Endothelial cell of umbilical vein (primary cell): ENCODE measurements at places on chromosomes 5 and 9. TPM values are rescaled to one million over a fixed set of nuclear protein-coding genes. Genes with fewer than 3 reads are reported as not detected.

Gene GMCL2
- not detected in 2 replicates for total RNA-seq

Gene F2RL2
- total RNA-seq, result 10.2 and 19.8 TPM in 2 replicates

Gene SH3GL2
- 0.16 TPM in 1 of 2 replicates, not detected in the other for total RNA-seq

Gene TLR4
- total RNA-seq, result 38.6 and 41.7 TPM in 2 replicates

Gene ZNF782
- 3.6 and 4.4 TPM in 2 replicates for total RNA-seq

Gene CCL21
- total RNA-seq, result 0.85 TPM in 1 of 2 replicates, not detected in the other

GRCh38 chr5:107670087-107670931, 428 bp downstream of the EFNA5 start:
- peak; percentile 56 for DNase-seq
- peak overlapping the region; percentile 46 for H3K27ac ChIP-seq
- peak overlapping the region; percentile 15 for H3K4me3 ChIP-seq
- peaks cover 3% of the 10 kb centered on the region for H3K4me1 ChIP-seq
- H3K27me3 ChIP-seq, result no peaks in the 10 kb centered on the region
- no peaks in the 10 kb centered on the region for H3K36me3 ChIP-seq

GRCh38 chr5:33489481-33490067, 48.8 kb downstream of the TARS1 start:
- no peak overlapping the region for H3K4me3 ChIP-seq
- no peaks in the 10 kb centered on the region for H3K36me3 ChIP-seq
- no peak overlapping the region for H3K27ac ChIP-seq
- peaks cover 2% of the 10 kb centered on the region for H3K4me1 ChIP-seq

DNA sequence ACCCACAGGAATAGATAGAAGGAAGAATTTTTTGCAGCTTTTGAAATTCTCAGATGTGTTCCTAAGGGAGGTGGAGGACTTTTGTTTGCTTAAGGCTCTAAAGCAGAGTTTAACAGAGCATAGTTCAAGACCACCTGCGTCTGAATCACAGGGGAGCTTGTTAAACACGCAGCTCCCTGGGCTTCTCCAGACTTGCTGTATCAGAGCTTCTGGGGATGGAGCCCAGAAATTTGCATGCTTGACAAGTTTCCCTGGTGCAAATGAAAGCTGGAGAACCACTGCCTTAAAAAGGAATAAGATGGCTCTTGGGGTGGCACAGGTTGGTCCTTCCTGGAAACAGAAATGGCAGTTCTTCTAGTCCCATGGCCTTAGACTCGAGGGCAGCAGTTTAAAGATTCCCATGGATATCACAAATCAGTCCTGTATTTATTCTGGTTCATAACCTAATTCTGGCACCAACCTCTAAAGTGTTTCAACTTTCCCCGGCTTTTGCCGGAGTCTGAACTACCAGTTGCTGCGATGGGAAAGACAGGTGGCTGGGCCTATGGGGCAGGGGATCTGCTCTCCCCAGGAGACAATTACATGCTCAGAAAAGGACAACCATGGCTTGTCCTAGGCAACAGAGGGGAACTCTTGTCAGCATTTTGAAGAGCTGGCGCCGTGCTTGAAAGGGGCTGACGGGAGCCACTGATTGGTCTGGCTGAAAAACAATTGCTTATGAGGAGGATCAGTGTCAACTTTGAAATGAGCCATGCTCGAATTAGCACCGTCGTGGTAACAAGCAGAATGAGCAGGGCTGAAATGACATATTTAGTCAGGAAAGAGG, 599.6 kb downstream of the CCDC171 start:
- no peak for DNase-seq
- H3K4me1 ChIP-seq, result peaks cover 5% of the 10 kb centered on the region
- no peak overlapping the region for H3K27ac ChIP-seq
- no peak overlapping the region for H3K4me3 ChIP-seq

DNA sequence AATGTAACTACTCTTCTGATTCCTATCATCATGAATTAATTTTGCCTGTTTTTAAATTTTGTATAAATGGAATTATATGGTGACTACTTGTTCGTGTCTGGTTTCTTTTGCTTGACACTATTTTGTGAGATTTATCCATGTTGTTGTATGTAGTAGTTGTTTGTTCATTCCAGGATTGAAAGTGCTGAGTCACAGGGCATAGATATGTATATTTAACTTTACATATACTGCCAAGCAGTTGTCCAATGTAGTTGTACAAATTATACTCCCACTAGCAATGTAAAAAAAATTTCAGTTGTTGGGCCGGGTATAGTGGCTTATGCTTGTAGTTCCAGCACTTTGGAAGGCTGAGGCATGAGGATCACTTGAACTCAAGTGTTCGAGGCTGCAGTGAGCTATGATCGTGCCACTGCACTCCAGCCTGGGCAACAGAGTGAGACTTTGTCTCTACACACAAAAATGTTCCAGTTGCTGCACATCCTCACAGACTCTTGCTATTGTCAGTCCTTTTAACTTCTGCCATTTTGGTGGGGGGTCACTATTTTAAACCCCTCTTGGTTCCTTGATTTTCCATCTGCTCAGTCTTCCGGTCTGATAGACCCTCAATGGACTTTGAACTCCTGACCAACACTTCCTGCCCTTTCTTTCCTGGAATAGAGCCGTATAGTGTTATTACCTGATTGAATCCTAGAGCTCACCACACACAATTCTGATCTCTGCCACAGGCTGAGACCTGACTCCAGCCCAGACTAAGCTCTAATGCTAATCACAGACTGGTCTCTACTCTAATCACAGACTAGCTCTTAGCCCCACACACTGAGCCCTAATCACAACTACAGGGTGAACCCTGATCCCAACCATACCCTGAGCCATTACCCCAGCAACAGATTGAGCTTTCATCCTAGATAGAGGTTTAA, 69.3 kb upstream of the MELK start:
- no peak overlapping the region for H3K27ac ChIP-seq
- H3K27me3 ChIP-seq, result peaks cover 3% of the 10 kb centered on the region
- no peak for DNase-seq
- H3K4me1 ChIP-seq, result no peaks in the 10 kb centered on the region
- H3K4me3 ChIP-seq, result no peak overlapping the region

DNA sequence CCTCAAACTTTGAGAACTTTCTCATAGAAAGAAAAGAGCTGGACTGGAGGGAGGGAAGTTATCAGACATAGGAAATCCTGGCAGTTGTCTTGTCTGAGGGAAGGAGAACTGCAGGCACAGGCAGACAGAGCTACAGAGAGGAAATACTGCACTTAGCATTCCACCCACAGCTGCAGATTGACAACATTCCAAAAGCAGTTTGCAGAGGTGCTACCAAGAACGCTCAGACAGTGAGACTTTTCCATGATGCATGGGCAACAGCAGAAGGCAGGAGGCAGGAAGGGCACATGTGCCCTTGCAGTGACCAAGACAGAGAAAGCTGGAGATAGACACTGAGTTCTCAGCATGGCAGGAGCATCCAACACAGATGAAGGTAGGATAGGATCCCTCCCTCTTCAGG, 327.5 kb upstream of the ZNF462 start:
- H3K4me3 ChIP-seq, result no peak overlapping the region
- H3K4me1 ChIP-seq, result no peaks in the 10 kb centered on the region
- no peak for DNase-seq
- no peaks in the 10 kb centered on the region for H3K27me3 ChIP-seq

- no peaks in the 10 kb centered on the region for H3K36me3 ChIP-seq
- peaks cover 54% of the 10 kb centered on the region for H3K4me1 ChIP-seq
- no peaks in the 10 kb centered on the region for H3K27me3 ChIP-seq
- H3K27ac ChIP-seq, result peak overlapping the region; percentile 43
- no peak overlapping the region for H3K4me3 ChIP-seq
These were observed 23.1 kb upstream of the ERCC6L2 start for GRCh38 chr9:95852059-95853032.

GRCh38 chr5:40690267-40690666, 10.6 kb downstream of the PTGER4 start:
- H3K27ac ChIP-seq, result peak overlapping the region; percentile 83
- H3K27me3 ChIP-seq, result no peaks in the 10 kb centered on the region
- no peaks in the 10 kb centered on the region for H3K36me3 ChIP-seq

DNA sequence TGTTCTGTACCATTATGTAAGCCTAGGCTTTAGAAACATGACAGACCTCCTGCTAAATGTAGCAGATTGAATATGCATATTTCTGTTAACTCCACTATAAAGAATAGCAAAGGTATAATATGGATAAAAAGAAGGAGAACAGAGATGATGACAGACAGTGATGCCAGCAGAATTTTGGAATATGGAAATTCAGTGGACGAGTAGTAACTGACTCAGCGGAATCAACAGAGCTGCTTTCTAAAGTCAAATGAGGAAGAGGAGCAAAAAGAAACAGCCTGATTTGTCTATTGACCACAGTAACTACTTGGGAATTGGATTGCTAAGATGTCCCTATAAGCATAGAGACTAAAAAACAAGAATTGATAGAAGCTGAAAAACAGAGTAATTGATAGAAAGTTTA, 8.0 kb downstream of the GPR21 start:
- peaks cover 5% of the 10 kb centered on the region for H3K4me1 ChIP-seq
- H3K27ac ChIP-seq, result no peak overlapping the region
- H3K4me3 ChIP-seq, result no peak overlapping the region
- DNase-seq, result no peak

- no peaks in the 10 kb centered on the region for H3K27me3 ChIP-seq
- no peaks in the 10 kb centered on the region for H3K4me1 ChIP-seq
- H3K4me3 ChIP-seq, result no peak overlapping the region
- no peak for DNase-seq
- no peak overlapping the region for H3K27ac ChIP-seq
These were observed 223.4 kb upstream of the PRR16 start for GRCh38 chr5:120240706-120241105.

DNA sequence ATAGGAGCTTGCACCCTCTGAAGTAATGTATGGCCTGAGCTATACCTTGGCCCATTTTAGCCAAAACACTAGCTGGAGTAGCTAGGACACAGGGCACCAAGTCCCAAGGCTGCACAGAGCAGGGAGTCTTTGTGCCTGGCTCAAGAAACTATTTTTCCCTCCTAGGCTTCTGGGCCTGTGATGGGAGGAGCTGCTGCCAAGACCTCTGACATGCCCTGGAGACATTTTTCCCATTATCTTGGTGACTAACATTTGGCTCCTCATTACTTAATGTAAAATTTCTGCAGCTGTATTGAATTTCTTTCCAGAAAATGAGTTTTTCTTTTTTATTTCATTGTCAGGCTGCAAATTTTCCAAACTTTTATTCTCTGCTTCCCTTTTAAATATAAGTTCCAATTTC, 1099.2 kb downstream of the CDH18 start:
- H3K4me1 ChIP-seq, result no peaks in the 10 kb centered on the region
- no peak overlapping the region for H3K4me3 ChIP-seq
- H3K27me3 ChIP-seq, result no peaks in the 10 kb centered on the region
- no peak overlapping the region for H3K27ac ChIP-seq

DNA sequence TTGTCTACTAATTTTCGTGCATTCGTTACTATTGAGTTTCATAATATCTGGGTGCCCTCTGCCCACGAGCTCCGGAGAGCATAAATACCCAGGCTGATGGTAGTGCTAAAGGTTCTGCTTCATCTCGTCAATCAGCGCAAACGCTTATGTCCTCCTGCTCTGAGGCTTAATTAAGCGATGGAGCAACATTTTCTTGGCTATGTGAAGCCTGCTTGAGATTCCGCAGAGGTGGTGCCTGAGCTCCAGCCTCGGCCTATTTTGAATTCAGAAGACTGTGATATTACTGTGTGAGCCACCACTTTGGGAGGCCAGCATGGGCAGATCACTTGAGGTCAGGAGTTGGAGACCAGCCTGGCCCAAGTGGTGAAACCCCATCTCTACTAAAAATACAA, 44.8 kb downstream of the ANXA2R start:
- peaks cover 30% of the 10 kb centered on the region for H3K4me1 ChIP-seq
- H3K4me3 ChIP-seq, result peak overlapping the region; percentile 94
- no peaks in the 10 kb centered on the region for H3K36me3 ChIP-seq
- no peaks in the 10 kb centered on the region for H3K27me3 ChIP-seq
